ENCODE measurements at places on chromosomes 11 and 22.

GRCh38 chr11:95556342-95557163 lies 233.0 kb downstream of the FAM76B start:
- DNase-seq: no peak

- no peak for DNase-seq
Observed at GRCh38 chr11:91790346-91791170, 434.1 kb upstream of the FAT3 start.

DNA sequence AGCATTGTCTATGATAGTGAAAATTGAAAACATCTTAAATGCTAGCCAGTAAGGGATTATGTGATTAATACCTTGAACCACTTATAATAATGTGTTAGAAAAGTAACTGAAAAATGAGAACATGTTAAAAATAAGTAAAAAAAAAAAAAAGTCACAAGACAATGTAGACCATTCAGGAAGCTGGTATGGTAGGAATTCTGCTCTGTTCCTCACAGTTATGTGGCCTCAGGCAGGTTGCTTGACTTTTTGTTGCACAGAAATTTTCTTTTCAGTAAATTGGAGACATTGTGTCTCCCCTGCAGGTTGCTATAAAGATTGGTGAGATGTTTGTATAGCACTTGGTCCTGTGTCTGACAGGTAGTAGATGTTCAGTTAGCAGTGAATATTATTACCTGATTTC lies 17.3 kb upstream of the PLET1 start:
- DNase-seq: no peak

GRCh38 chr11:34653031-34653430 lies 32.1 kb downstream of the EHF start:
- DNase-seq: no peak

DNA sequence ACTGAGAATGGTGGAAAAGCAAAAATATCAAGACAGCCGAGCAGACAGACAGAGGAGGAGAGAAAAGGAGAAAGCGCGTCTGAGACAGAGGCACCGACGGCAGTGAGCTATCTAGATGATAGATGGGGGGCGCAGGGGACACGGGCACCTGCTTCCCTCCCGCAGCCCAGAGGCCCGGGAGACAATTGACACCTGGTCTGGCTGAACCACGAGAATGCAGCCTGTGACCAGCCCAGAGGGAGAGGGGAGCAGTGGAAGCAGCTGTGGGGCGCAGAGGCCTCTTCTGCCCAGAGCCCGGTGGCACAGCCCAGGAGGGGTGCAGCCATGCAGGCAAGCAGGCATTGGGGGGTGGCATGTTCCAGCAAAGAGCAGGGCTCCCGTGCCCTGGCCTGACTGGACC lies 48.2 kb downstream of the ELFN2 start:
- no peak for DNase-seq

DNA sequence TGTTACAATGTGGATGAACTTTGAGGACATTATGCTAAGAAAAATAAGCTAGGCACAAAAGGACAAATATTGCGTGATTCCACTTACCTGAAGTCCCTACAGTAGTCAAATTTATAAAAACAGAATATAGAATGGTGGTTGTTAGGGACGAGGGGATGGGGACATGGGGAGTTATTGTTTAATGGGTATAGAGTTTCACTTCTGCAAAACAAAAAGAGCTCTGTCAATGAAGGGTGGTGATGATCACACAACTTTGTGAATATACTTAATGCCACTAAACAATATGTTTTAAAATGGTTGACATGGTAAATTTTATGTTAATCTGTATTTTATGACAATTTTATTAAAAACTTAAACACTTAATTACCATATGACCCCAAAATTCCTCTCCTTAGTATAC lies 26.1 kb downstream of the INTS4 start:
- DNase-seq: no peak

- no peak for DNase-seq
Observed at GRCh38 chr22:45237065-45237990, 3.4 kb downstream of the KIAA0930 start.

GRCh38 chr11:79940165-79940564 lies 499.3 kb upstream of the TENM4 start:
- no peak for DNase-seq

- no peak for DNase-seq
Observed at GRCh38 chr11:98862169-98862568, 158.6 kb upstream of the CNTN5 start.

- DNase-seq: no peak
Observed at GRCh38 chr11:61964058-61964665, 3.3 kb downstream of the FTH1 start.

All from NCI-H1417 treated with DMSO at 0.1 percent for 48 hours (cell line).